NCI-H1105 (cell line): ENCODE measurements at places on chromosomes 5 and 9.

DNA sequence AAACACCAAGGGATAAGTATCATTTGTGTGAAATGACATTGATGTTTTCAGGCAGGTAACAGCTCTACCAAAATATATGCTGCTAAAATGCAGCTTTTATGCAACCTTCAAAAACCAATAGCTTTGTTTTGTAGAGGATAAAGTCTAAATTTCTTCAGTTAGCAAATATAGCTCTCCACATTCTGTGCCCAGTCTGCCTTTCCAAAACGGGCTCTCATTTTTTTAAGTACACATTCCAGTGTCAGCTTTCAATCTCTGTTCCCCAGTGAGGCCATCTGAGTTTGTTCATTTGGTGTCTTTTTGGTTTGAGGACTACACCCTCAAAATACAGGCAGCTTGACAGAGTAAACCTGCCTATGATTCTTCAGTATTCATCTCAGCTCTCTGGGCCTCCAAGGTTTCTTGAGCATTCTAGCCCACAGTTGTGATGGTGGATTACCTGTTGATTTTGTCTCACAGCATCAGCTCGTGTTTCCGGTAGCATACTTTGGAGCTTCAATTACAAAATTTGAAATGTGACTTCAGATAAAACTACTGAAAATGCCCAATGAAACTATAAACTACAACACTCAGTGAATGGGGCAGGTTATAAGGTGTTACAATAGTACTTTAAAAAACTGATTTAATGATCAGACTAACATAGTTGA is 55.7 kb downstream of the NR3C1 start:
- DNase-seq: no peak

GRCh38 chr5:173767574-173768266 is 120.4 kb upstream of the CPEB4 start:
- no peak for DNase-seq

GRCh38 chr9:134366223-134367031 is 40.2 kb downstream of the RXRA start:
- peak; percentile 75 for DNase-seq

GRCh38 chr9:93572221-93572620 is 4.2 kb upstream of the PHF2 start:
- no peak for DNase-seq

GRCh38 chr9:114633438-114634089 is 22.5 kb downstream of the TMEM268 start:
- no peak for DNase-seq

- DNase-seq: peak; percentile 91
Observed at GRCh38 chr9:127980706-127981558, at the start of gene EEIG1. EEIG1 (minus strand) TSS chr9:127980989; CDS start chr9:127980137, 852 bp downstream.

- DNase-seq: no peak
Observed at GRCh38 chr9:70511858-70512257, 97.4 kb upstream of the KLF9 start.

DNA sequence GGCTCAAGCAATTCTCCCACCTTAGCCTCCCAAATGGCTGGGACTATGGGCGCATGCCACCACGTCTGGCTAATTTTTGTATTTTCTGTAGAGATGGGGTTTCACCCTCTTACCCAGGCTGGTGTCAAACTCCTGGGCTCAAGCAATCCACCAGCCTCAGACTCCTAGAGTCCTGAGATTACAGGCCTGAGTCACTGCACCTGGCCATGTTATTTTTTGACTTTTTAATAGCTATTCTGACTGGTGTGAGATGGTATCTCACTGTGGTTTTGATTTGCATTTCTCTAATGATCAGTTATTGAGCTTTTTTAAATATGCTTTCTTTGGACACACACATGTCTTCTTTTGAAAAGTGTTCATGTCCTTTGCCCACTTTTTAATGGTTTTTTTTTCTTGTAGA is 38.2 kb downstream of the FBXW2 start:
- DNase-seq: no peak

GRCh38 chr9:120210274-120210673 is 369.7 kb downstream of the CDK5RAP2 start:
- no peak for DNase-seq

DNA sequence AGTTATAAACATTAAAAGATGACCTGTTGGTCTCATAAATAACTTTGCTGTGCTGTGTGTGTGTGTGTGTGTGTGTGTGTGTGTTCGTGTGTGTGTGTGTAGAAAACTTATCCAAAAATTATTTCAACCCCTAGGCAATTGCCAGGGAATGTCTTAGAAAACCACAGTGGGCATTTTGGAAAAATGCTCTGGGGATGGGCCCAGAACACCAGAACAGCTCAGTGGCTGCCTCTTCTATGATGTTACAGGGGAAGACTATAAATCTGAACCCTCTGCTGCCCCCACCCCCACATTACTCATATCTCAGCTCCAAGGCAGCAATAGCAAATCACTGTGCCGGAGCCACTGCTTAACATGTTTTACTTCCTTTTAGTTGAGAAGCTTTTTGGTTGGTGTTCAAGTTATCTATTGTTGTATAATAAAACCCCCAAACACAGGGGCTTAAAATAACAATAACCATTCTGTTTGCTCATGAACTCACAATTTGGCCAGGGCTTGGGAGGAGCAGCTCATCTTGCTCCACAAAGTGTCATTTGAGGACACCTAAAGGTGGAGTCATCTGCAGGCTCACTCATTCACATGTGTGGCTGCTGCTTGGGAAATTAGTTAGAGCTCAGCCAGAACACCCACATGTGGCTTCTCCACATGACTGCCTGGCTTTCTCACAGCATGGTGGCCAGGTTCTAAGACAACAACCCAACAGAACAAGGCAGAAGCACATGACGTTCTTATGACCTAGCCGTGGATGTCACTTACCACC is 40.4 kb downstream of the ACTBL2 start:
- no peak for DNase-seq

DNA sequence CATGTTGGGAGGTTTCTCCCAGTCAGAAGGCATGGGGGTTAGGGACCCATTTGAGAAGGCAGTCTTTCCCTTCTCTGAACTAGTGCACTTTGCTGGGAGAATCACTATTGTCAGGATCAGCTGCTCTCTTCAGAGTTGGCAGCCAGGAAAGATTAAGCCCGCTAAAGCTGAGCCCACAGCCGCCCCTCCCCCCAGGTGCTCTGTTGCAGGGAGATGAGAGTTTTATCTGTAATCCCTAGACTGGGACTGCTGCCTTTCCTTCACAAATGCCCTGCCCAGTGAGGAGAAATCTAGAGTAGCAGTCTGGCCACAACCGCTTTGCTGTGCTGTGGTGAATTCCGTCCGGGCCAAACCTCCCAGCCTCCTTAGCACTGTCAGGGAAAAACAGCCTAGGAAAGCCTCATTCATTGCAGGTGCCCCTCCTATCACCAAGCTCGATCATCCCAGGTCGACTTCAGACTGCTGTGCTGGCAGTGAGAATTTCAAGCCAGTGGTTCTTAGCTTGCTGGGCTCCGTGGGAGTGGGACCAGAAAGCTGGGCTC is 69.8 kb downstream of the CNTLN start:
- DNase-seq: no peak

- no peak for DNase-seq
Observed at GRCh38 chr5:180486636-180487149, 7.5 kb upstream of the CNOT6 start.

- no peak for DNase-seq
Observed at GRCh38 chr5:169590602-169591001, 7.0 kb downstream of the SPDL1 start.

- DNase-seq: no peak
Observed at GRCh38 chr5:88269222-88269771, 652 bp upstream of the TMEM161B start.

GRCh38 chr9:94033383-94033782 is 50.9 kb upstream of the PTPDC1 start:
- DNase-seq: no peak

DNA sequence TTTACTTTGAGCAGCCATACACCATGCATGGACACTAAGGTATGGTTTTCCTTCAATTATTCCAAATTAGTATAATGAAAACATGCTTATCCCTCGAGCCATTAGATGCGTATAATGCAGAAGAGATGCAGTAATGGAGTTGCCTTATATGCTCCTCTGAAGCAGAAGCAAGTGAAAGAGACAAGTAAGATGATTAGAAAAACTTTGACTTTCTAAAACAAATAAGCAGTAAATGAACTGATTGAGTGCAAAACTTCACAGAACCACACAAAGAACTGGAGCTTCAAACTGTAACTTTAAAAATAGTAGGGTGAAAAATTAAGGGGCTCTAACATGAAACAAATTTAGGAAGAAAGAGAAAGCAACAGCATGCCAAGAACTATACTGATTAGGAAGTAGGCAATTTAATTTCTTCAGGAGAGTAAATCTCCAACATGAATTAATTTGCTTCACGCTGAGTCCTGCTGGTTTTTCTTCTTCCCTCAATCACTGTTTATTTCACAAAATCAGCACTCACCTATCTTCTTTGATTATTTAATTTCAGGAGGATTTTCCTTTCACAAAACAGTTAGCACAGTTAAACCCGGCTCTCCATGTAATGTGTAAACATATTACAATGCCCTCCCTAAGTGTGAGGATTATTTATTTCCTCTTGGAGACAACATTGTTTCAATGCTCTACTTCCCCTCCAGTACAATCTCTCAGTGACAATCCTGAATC is 90.3 kb upstream of the PAM start:
- DNase-seq: no peak

DNA sequence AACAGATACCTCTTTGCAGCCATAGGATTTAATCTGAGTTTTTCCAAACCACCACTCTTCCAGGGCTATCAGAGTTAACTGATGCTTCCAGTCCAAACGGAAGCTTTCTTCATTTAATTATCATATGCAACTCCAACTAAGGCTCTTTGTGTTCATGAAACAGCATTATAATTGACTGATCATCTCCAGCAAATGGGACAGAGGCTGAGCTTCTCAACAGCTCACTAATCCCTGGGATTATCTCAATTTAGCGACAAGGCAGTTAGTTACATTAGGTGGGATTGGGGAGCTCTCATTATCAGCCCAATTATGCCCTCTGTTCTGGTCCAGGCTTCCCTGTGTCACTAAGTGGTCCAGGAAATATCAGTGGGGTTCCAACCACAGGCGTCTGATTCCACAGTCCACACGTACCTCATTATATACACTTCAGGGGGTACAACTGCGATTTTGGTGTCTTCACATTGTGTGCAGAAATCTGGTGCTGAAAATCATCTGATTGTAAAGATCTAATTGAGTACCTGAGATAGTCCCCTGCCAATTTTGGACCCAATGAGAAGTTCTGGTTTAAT is 313.5 kb upstream of the PANK3 start:
- no peak for DNase-seq

GRCh38 chr5:157358871-157359270 is 92.9 kb downstream of the CYFIP2 start:
- DNase-seq: no peak

DNA sequence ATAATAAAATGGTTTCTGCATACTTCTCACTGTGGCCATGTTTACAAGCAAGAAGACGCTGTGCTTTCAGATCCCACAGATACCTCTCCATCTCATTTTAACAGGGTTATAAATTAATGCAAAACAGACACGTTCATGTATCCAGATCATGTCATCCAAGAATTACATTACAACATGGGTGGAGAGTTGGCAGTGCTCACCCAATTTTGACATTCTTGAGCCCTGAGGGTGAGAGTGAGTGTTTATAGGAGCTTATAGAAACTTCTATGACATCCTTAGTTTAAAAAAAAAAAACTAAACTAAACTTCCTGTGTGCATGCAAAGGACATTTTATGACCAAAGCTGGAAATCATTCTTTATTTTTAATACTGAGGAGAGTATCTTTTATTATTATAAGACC is 9.1 kb downstream of the PRKACG start:
- DNase-seq: no peak

DNA sequence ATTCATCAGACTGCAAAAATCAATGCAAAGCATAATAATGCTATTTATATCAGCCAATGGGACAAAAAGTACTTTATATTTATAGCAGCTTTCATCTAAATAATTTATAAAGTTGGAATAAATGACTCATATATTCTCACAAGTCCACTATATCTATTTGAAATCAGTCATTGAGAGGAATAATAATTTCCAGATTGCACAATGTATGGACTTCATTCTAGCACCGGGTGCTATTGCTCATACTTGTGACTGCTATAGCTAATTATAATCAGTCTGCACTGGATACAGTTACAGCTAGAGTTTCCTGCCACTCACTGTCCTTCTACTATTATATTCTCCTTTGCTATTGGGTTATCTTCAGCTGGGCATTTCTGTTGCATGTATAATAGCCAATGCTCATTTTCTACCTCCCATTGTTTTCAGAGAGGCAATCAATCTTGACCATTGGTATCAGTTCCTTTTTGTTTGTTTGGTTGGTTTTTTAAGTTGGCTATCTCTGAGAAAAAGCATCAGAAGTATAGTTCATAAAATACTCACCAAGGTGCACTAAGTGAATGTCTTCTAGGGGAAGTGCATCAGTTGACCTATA is 1.9 kb downstream of the CDH18 start:
- no peak for DNase-seq

- no peak for DNase-seq
Observed at GRCh38 chr5:147234239-147234824, 494 bp upstream of the STK32A start.

DNA sequence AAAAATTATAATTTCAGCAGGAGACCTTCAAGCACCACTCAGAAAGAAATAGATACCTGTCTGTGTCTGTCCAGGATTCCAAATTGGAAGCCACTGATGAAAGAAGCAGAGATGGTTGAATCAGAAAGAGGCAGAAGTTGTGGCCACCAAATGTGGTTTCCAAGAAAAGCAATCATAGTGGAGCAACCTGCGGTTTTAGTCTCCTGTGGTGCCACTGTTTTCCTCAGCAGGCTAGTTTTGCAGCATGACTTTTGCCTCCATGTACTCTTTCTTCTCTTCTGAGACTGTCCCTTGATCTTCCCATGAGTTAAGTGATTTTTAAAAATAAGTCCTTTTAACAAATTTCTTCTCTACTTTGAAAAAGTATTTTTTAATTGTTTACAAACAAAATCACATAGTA is 535.8 kb downstream of the CYLC2 start:
- DNase-seq: no peak

DNA sequence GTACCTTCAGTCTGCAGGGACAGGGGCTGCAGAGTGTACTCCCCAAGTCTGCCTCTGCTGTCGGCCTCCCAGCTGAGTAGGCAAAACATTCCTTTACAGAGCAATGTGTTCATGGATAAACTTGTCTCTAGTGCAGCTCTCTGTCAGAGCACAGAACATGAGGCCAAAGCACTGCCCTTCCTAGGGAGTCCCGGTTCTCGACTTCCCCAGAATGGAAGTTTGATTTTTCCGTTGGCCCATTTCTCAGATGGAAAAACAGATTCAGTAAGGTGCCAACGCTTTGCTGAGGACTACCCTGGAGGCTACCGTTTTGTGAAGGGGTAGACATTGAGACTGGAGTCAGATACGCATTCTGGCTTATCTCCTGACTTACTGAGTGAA is 422 bp upstream of the TRIM32 start:
- no peak for DNase-seq

DNA sequence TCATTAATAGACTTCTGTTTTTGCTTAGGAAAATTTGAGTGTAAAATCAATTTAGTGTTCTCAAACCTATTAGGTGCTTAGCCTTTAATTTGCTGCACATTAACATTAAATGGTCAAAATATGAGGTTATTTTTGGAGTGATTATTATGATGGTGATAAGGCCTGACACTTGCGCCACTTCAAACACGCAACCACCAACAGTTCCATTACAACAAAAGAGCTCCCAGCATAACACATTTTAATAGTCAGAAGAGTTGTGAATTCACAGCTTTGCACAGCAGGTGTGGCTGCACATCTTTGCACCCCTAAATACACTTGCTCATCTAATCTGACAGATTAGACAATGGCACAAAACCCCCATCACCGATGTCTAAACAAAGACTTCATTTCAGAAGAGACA is 940.7 kb downstream of the NR2F1-AS1 start:
- no peak for DNase-seq

- no peak for DNase-seq
Observed at GRCh38 chr5:119031905-119032304, 39.0 kb upstream of the DMXL1 start.
